ENCODE measurements at places on chromosomes 3 and 15. TPM values are rescaled to one million over a fixed set of nuclear protein-coding genes. Genes with fewer than 3 reads are reported as not detected.

GRCh38 chr3:181881749-181882148 lies 170.0 kb downstream of the SOX2 start:
- no peak for DNase-seq

LEKR1 gene
- 0.58 TPM for total RNA-seq

GRCh38 chr15:101122266-101122665 lies 129.6 kb downstream of the CHSY1 start:
- DNase-seq, result no peak

TUSC2 gene
- 15.0 TPM for total RNA-seq

DNA sequence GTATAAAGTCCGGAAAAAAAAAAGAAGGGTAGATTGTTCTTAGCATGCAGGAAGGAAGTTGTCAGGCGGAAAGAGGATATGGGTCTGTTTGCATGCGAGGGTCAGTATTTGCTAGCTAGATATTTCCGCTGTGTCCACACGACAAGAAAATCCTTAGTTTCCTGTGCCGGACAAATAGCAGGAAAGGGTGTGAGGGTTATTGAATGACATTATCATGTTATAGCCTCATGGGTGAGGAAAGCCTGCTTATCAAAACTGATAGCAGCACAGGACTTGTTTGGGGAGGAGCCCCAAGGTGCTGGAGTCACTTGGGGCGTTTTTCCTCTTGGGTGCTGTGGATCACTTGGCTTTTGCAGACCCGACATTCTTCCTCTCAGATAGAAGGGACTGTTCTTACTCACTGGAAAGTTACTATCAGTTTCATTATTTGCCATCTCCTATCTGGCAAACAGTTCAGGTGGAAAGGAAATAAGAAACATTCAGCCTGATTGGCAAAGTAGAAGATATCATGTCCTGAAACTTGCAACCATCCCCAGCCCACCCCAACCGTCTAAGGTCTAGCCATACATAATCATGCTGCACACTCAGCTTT lies 127.2 kb upstream of the DPH6 start:
- DNase-seq, result no peak

DNA sequence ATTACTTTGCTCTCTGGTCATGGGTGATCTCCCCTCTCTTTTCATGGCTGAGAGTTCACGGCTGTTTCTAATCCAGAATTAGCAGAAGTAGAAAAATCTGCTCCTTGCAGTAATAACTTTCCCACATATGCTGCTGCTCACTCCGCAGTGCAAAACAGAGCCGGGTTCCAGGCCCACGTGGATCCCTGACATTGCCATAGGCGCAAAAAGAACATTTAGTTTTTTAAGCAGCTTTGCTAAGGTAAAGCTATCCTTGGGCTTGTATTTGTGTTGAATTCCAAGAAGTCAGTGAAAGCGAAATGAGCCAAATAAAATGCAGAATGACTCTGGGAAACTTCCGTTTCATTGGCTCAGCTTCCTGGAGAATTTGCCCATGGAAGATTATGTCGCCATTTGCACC lies 633.7 kb upstream of the SUCLG2 start:
- DNase-seq, result no peak

CADPS gene
- 0.10 TPM for total RNA-seq

GRCh38 chr3:64621726-64622395 lies 65.9 kb downstream of the ADAMTS9 start:
- no peak for DNase-seq

CCK gene
- not detected for total RNA-seq

TPRG1 gene
- total RNA-seq, result 33.3 TPM

DNA sequence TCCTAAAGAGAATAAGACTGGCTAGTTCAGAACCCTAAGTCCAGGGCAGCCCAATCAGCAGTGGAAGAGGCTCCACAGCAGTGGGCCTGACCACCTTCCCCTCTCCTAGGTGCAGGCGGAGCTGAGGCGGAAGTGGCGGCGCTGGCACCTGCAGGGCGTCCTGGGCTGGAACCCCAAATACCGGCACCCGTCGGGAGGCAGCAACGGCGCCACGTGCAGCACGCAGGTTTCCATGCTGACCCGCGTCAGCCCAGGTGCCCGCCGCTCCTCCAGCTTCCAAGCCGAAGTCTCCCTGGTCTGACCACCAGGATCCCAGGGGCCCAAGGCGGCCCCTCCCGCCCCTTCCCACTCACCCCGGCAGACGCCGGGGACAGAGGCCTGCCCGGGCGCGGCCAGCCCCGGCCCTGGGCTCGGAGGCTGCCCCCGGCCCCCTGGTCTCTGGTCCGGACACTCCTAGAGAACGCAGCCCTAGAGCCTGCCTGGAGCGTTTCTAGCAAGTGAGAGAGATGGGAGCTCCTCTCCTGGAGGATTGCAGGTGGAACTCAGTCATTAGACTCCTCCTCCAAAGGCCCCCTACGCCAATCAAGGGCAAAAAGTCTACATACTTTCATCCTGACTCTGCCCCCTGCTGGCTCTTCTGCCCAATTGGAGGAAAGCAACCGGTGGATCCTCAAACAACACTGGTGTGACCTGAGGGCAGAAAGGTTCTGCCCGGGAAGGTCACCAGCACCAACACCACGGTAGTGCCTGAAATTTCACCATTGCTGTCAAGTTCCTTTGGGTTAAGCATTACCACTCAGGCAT lies 33.7 kb downstream of the VIPR1 start:
- DNase-seq, result no peak

DNA sequence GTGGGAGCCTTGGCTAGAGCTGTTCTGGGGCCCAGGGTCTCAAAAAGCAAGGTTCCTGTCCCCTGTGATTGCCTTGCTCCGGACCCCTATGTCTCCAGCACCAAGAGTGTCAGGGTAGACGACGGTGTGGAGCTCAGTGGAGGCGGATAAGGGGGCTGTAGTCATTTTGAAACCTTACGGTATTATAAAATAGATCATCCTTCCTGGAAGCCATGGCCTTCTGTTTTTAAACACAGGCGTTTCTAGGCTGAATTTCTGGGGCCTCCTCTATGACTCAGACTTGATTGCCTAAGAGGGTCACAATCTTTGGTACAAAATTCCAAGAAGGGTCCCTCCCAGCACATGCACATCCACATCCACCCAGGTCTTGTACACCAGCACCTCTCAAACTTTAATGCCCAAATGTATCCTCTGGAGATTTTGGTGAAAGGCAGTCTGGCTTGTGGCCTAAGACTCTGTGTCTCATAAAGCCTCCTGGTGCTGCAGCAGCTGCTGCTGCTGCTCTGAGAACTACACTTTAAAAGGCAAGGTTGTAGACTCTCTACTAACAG lies 70.5 kb upstream of the XCR1 start:
- DNase-seq, result no peak

CASR gene
- 0.30 TPM for total RNA-seq

CNTN3 gene
- 5.7 TPM for total RNA-seq

DNA sequence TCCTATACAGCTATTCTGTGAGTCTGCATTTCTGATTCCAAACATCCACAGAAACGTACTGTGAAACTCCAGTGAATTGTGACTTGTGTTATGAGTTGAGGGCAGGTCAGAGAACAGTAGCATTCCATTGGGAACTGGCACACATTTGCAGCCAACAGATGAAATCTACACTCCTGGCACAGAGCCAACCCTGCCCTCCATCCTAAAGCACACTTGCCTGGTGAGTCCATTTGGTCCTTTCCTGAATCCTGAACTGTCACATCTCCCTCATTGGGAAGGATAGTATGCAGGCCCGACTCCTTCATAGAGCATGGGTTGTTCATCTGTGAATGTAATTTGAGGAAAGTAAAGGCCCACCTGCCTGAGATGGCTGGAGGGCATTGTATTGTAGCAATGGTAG lies 314.3 kb upstream of the RASGRP1 start:
- no peak for DNase-seq

GRCh38 chr3:190444006-190444405 lies 5.7 kb downstream of the TMEM207 start:
- DNase-seq, result no peak

GRCh38 chr15:49492830-49493229 lies 69.8 kb downstream of the FGF7 start:
- DNase-seq, result no peak

FHIT gene
- total RNA-seq, result 5.1 TPM

FBLN2 gene
- 4.8 TPM for total RNA-seq

SERPINI2 gene
- total RNA-seq, result 0.15 TPM

VEPH1 gene
- 0.58 TPM for total RNA-seq

GRCh38 chr3:4665197-4665596 lies 172.0 kb downstream of the ITPR1 start:
- no peak for DNase-seq

GRCh38 chr3:5312290-5312689 lies 124.8 kb downstream of the EDEM1 start:
- no peak for DNase-seq

ALDH1A3 gene
- total RNA-seq, result 4.0 TPM

GRIP2 gene
- total RNA-seq, result 0.40 TPM

- no peak for DNase-seq
These were observed 1476.9 kb downstream of the SI start for GRCh38 chr3:163601426-163601825.

PCYT1A gene
- 22.2 TPM for total RNA-seq

COL6A5 gene
- not detected for total RNA-seq

Data from left lobe of liver (tissue), 2 donors.